HS-5 (cell line): ENCODE measurements at places on chromosomes 3 and 15.
A peak's percentile ranks its signal among the peaks of the same experiment; 100 is the strongest.

DNA sequence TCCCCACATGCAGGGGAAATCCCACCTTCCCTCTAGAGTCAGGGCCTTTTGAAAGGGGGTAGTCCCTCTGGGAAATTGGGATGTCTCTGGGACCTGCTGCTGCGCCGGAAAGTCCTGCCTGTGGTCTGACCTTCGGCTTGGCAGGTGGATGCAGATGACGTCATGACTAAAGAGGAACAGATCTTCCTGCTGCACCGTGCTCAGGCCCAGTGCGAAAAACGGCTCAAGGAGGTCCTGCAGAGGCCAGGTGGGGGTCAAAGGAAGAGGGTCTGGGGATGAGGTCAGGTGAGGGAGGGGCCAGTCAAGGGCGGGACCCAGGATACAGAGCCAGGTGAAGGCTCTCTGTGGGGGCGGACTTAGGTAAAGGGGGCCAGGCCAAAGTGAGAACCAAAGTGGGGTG, 16.2 kb downstream of the PTH1R start:
- no peak for DNase-seq

GRCh38 chr15:77482570-77482969, 61.9 kb downstream of the HMG20A start:
- DNase-seq = peak; percentile 54

GRCh38 chr3:114879059-114880031, 267.7 kb downstream of the ZBTB20 start:
- DNase-seq = peak; percentile 58

GRCh38 chr15:85639752-85640381, 154.9 kb downstream of the KLHL25 start:
- no peak for DNase-seq

GRCh38 chr3:136909187-136909586, 47.2 kb downstream of the NCK1 start:
- no peak for DNase-seq

DNA sequence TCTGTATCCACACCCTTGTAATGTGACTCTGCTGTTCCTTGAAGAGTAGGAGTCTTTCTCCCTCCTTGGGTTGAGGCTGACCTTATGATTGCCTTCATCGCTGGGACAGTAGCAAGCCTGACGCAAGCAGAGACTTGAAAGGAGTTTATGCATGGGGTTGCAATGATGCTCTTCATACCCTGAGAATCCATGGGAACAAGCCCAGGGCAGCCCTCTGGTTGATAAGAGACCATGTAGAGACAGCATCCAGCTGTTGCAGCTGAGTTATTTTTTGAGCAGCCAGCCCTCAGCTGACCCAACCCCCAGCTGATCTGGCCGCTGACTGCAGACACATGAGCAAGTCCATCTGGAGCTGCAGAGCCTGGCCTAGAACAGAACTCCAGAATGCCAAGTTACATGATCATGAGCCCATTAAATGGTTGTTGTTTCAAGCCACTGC, 60.6 kb upstream of the ARNT2 start:
- no peak for DNase-seq

- DNase-seq = no peak
Observed at GRCh38 chr15:72964542-72964941, 87.7 kb upstream of the NEO1 start.

DNA sequence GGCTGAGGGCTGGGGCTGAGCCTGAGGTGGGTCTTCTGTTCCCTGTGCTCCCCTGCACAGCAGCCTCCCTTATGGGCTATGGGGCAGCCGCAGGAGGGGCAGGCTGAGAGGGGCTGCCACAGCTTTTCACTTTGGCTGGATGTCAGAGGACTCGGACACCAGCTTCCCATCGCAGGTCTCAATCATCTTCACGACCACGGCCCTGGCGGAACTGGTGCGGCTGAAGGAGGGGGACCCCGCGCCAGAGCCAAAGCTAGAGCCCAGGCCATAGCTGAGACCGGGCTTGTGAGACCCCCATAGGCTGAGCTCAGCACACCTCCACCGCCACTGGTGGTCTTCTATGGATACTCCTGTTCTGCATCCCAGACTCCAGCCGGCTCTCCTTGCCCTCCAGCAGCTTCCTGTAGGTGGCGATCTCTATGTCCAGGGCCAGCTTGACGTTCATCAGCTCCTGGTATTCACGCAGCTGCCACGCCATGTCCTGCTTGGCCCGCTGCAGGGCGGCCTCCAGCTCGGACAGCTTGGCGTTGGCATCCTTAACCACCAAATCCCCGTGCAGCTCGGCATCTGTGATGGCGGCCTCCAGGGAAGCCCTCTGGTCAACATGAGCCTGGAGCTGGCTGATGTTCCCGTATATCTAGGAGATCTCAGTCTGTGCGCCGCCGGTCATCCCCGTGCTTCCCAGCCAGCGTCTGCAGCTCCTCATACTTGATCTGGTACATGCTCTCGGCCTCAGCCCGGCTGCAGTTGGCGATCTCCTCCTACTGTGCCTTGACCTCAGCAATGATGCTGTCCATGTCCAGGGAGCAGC, 181.7 kb upstream of the SYNPR start:
- no peak for DNase-seq

GRCh38 chr3:173502983-173503568, 105.5 kb downstream of the NLGN1 start:
- no peak for DNase-seq

DNA sequence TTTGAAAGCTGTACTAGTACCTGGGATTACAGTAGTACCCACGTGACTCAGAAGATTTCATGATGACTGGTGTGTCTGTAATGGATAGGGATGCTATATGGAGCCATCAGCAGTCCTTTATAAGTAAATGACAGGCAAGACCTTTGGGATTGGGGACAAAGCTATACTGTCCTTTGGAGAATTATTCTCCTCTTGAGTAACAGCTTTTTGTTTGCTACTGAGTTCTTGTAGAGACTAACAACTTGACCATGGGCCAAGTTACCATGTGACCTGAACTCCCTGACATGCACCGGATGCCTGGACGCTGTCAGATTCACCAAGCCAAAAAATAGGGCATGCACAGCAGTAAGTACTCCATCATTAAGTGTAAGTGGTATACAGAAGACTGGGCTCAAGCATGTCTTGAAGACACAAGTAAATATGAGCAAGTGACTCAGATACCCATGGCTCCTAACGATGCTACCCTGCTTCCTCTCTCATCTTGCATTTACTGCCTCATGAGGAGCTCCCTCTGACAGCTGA, 12.9 kb downstream of the SEC11A start:
- DNase-seq = no peak

DNA sequence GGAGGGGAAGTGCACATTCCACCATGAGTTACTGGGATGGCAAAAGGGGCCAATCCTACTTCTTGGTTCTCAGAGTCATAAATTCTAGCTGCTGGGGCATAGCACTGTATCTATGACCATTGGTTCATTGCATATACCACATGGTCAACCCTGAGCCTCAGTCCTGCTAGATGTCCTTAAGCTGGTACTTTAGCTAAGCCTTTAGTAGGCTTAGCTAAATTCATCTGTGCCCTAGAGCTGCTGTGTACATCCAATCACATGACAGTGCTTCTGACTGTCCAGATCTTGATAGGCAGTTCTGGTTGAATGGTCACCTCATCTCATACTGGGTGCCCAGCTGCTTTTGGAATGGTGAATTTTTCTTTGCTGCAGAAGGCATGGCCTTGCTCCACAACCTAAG, 8.2 kb downstream of the NDUFB4 start:
- DNase-seq = no peak

GRCh38 chr3:16090024-16090423, 84.5 kb upstream of the GALNT15 start:
- peak; percentile 96 for DNase-seq

- no peak for DNase-seq
Observed at GRCh38 chr3:192928016-192928415, 10.4 kb upstream of the MB21D2 start.

GRCh38 chr3:181794011-181794790, 82.5 kb downstream of the SOX2 start:
- DNase-seq = no peak

DNA sequence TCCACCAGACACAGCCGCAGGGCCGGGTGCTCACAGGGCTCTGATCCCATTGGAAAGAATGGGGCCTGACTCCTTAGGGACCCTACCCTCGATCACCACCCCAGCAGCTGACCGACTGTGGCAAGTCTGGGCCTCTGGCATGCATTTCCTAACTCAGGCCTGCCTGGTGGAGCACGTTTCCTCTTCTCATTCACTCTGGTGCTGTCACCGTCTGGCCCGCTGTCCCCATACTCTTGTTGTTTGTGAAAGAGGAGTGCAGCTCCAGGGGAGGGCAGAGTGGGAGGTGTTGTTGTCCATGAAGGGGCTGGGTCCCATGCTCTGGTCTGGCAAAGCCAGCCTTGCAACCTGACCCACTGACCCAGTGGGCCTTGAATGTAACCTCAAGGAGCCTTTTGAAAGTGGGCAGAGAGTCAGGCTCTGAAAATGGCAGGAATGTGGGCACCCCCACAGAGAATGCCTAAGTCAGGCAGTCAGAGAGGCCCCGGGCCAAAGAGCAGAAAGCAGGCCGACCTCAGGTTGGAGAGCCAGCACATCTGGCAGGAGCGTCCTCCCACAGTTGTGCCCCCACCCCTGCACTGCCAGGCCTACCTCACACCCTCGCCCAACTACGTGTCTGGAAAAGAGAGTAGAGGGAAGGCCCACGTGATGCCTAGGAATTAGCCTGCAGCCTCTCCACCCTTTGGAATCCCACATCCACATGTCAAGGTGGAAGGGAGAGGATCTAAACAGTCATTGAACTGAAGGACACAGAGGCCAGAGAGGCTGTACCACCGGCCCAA, 10.9 kb downstream of the SEMA7A start:
- peak; percentile 92 for DNase-seq

DNA sequence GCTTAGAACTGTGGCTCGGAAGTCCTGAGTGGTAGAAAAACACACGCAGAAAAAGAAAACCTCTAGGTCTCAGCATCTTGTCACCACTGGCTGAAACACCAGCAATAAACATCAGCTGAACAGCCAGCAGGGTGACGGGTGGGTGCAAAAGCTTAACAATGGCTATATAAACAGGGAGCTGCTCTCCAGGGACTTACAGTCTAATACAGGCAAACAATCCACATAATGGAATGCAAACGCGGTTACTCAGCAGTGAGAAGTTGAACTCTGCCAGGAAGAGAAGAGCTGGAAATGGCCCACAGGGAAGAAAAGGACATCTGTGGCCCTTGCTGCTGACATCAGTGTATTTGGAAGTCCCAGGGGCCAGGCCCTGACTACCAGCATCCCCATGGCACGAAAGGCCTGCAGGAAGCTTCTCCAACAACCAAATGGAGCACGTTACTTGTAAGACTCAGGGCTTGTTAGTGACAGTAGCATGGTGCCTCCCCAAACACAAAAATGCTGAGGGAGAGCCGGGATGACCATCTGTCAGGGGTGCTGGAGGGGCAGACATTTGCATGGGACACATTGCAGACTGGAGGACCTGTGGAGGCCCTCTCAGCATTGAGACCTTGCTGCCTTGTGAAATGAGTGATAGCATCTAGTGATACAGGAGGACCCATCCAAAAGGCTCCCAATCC, 3.0 kb downstream of the HEG1 start:
- DNase-seq = peak; percentile 69

DNA sequence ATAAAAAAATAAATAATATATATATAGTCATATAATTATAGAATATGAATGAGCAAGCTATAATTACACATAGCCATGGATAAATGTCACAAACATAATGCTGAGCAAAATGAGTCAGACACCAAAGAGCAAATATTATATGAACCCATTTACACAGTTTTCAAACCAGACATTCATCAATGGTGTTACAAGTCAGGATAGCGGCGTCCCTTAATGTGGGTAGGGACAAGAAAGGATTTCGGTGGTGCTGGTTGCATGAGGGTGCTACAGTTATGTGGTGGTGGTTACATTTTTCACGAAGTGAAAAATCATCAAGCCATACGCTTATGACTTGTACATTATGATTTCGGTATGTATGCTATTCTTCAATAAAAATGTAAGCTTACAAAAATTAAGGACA, 100.5 kb downstream of the HMG20A start:
- no peak for DNase-seq

DNA sequence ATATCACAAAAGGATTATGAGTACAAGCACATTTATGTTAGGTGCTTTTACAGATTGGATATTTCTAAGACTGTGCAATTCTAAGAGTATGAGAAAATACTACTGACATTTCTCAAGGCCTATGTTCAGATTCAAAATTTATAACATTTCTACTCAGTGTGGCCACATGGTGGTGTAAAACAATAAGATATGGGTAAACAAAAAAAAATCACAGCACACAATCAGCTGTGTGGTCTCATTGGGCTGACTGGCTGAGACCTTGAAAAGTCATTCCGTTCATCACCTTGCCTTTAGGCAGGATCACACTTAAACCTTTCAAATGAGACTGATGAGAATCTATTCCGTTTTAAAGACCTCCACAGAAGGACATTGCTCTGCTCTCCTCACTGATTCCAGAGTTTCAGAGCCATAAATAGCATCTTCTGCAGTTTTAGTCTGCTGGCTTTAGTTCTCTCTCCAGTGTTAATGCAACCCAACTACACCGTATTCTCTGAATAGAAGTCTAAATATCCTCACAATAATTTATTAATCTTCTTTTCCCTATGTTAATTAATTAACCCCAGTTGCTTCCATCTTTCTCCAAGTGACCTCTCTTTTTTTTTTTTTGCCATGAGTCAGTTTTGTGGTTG, 158.2 kb downstream of the SPATA16 start:
- no peak for DNase-seq

DNA sequence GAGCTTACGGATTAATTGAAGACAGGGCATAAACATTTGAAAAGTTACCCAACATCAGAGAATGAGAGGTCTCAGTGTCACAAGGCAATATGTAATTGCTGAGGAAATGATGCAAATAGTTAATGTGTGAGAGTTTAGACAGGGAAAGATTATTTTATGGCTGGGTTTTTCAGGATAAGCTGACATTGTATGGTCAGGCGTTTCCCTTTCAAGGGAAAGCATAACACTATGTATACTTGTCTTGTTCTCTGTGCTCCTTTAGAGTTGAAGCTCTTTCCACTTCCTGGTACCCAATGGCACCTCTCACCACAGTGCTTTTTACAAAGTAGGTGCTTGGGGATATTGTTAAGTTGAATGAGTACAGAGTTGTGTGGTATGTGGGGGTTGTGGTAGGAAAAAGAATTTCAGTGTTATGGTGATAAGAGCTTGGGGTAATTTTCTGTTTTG, 19.9 kb downstream of the IQGAP1 start:
- DNase-seq = no peak

DNA sequence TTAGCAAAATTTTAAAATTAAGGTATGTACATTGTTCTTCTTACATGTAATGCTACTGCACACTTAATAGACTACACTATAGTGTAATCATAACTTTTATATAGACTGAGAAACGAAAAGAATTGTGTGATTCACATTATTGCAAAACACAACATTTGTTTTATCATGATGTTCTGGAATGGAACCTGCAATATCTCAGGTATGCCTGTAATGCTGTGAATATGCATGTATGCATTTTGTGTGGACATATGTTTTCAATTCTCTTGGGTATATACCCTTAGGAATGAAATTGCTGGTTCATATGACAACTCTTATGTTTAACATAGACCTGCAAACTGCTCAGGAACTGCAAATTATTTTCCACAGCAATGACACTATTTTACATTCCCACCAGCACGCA, 38.6 kb upstream of the TJP1 start:
- DNase-seq = peak; percentile 19

GRCh38 chr15:66644000-66644787, 57.8 kb upstream of the SMAD6 start:
- no peak for DNase-seq
